Stimulated activated CD4-positive, alpha-beta T cell treated with anti-CD3 and anti-CD28 coated beads, TNF-alpha, amount 100 ng/mL, for 1 hour (primary cell): ENCODE measurements at places on chromosomes 5 and 9.

- DNase-seq, result no peak
These were observed 535.9 kb downstream of the DNAH5 start for GRCh38 chr5:13408616-13409015.

- no peak for DNase-seq
These were observed 58.1 kb downstream of the PIP5K1B start for GRCh38 chr9:68763104-68763503.

- no peak for DNase-seq
These were observed 19.6 kb downstream of the SLC24A2 start for GRCh38 chr9:19769213-19769612.

GRCh38 chr5:75049456-75050351 lies 2.7 kb downstream of the GCNT4 start:
- peak; percentile 37 for DNase-seq

- DNase-seq, result no peak
These were observed 327.4 kb downstream of the SH3GL2 start for GRCh38 chr9:17906176-17906840.

GRCh38 chr5:89064054-89064453 lies 181.1 kb upstream of the MEF2C start:
- DNase-seq, result no peak

DNA sequence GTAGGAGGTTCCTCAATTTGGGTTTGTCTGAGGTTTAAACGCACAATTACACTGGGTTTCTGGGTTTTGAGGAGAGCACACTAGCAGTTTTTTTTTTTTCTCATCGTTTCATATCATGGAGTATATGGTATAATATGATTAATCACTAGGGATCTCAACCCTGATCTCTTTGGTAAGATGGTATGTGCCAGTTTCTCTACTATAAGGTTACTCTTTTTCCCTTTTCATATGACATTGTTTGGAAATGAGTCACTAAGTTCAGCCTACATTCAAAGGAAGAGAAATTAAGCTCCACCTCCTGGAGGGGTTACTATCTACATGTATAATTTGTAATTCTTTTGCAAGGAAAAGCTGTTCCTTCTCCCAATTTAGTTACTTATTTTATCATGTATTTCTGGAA lies 35.2 kb downstream of the MTRR start:
- DNase-seq, result no peak

DNA sequence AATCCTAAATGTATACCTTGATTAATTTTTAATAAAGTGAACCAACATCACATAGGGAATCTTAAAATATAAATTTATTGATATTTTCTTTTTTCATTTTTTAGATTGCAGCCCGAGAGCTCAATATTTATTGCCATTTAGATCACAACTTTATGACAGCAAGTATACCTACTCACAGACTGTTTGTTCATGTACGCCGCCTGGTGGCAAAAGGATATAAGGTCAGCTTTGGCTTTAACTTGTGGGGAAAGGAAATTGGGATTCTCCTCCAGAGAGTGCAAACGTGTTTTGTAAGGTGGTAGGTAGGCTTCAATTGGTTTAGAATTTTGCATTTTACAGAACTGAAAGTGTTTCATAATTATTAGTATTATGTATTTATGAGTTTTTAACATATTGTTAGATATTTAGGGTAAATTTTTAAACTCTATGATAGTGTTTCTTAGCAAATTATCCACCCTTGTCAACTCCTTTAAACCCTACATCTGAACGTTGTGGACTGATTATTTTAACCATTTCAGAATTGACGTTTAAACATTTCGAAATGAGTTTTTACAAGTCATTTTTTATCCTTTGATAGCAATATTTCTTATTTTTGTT lies 17.5 kb upstream of the DHFR start:
- peak; percentile 20 for DNase-seq

DNA sequence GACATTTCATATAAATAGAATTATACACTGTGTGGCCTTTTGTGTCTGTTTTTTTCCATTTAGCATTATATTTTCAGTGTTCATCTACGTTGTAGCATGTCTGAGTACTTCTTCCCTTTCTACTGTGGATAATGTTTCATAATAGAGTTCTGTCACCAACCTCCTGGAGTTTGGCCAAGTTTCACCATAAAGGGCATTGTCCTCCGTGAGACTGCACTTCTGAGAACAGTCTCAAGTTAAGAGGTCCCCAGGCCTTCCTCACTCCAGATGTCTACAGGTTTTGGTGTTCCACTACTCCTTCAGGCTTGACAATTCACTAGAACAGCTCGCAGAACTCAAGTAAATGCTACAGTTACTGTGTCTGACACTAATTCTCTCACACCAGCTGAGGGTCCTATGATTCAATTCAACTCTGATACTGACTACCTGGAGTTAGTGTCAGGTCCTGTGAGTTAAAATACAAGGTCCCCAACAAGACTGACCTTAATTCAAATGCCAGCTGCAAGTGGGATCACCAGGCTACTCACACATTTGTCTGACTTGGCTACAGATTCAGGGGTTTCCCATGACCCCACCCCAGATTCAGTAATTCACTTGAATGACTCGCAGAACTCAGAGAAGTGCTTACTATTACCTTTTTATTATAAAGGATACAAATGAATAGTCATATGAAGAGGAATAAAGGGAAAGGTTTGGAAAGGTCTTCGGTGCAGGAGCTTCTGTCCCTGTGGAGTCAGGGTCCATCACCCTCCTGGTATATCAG lies 31.1 kb downstream of the SLC35A4 start:
- DNase-seq, result no peak

DNA sequence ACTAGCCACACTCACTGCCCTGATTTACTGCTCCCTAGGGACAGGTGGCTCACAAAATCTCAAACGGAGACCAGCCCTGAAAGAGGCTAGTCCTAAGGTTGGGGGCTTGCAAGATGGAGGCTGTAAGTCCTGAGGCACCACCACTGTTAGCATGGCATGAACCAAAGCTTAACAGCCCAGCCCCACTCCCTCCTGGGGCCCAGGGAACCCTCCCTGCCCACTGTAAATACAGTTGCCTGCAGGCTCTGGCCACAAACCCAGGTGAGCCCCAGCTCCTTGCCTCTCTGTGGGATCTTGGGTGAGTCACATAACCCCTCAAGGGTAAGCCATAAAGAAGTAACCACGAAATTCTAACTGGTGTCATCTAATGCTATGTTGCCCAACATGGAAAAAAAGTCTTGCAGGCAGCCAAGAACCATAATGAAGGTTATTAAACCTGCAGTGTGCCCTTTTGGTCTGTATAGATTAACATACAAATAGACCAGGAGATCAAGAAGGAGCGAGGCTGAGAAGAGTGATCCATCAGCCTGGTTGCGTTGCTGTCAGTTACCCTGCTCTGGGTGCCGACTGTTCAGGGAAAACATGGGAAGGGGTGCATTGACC lies 1.7 kb upstream of the POMT1 start:
- DNase-seq, result peak; percentile 28

- no peak for DNase-seq
These were observed 11.6 kb upstream of the PAPPA start for GRCh38 chr9:116141864-116142561.

GRCh38 chr5:141618030-141618803 lies 583 bp downstream of the DIAPH1 start:
- no peak for DNase-seq

DNA sequence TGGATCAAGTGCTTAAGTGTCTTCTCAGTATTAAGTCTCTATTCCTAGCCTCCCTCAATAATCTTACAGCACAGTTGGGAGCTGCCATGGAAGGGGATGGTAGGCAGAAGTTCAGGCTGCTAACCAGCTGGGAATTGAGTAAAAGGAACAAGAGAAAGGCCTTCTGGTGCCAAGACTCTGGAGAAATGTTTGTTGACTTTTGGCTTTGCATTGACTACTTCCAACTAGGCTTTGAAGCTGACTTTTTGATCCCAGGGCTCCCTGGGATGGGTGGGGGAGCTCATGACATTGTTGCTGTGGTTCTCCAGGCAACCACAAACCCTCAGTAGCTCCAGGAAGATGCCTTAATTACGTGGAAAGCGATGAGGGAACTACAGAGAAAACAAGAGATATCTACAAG lies 85.2 kb upstream of the HTR4 start:
- DNase-seq, result no peak

DNA sequence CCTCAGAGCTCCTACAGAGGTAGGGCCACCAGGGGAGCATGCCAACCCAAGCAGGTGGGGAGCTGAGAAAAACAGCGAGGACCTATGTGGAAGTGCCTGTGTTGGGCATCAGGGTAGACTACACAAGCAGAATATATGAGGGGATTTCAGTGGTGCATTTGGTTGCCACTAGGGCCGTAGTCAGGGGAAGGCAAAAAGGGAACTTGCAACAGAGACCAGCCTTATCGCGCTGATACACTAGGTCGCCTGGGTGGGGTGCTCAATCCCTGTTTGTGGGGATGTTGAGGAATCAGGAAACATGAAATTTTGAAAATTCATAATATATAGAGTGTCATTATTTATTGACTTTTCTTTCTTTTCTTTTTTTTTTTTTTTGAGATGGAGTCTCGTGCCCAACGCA lies 370.9 kb upstream of the PRR16 start:
- DNase-seq, result no peak

GRCh38 chr9:33167972-33168461 lies 881 bp upstream of the B4GALT1 start:
- no peak for DNase-seq

DNA sequence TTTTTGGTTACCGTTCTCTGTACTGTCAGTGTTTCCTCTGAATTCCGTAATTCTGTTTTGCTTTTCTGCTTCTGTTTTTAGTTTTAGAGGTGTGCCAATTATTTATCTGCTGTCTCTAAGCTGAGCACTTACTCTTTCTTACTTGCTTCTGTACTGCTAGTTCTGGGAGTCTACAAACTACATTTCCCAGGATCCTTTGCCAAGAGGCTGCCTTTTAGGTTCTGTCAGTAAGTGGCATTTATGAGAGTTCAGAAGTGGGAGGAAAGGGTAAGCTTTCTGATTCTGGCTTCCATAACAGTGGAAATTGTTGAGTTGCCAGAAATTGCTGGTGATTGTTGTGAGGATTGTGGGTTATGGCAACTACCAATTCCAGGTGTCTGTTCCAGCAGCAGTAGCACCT lies 102.4 kb downstream of the OSTF1 start:
- no peak for DNase-seq

DNA sequence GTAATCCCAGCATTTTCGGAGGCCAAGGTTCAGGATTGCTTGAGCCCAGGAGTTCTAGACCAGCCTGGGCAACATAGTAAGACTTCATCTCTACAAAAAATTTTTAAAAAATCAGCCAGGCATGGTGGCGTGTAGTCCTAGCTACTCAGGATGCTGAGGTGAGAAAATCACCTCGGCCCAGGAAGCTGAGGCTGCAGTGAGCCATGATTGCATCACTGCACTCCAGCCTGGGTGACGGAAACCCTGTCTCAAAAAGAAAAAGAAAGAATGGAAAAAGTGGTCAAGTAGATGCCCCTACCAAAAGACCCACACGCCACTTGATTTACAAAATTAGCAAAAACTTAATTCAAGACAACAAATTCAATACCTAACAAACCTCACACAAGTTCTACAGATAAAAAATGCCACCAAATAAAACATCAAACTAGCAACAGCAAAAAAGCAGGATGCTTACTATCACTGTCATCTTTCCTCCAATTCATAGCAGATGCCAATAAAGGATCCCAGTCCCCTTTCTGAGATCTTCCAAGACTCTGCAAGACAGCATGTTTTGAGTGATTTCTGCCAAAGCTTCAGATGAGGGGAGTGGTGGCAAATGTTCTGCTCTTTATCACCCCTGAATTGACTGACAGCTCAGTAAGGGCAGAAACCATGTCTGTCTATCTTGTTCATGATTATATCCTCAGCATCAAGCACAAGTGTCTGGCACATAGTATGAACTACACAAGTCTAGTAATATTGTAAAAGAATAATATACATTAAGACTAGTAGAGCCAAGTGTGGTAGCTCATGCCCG lies 34.2 kb upstream of the TESK1 start:
- DNase-seq, result no peak

DNA sequence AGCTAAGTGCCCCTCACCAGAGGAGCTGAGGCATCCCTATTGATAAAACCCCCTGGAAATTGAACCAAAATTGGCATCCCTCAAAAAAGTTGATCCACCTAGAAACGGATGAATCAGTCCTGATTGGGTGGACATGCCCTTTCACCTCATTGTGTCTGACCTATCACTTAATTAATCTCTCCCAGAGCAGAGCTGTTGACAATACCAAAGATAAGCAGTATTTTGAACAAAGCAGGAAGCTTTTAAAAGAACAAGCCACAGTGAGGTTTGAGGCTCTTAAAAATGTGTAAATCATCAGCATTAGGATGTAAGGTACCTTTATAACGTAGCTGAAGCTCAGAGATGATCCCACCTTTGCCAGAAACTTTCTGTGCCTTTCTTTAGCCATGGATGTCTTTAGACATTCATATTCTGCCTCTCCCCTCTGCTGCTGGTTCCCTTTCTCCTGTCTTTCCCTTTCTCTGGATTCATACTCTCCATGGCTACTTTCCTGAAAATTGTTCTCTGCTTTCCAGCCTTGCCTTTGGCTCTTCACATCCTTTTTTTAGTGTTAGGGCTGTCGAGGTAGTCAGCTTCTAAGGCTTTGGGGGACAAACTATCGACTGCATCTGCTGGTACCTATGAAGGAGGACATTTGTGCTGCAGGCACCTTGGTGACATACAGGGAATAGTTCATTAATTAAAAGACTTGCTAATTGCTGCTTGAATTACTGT lies 7.8 kb upstream of the LHX2 start:
- no peak for DNase-seq

GRCh38 chr9:15271403-15271802 lies 35.6 kb downstream of the TTC39B start:
- no peak for DNase-seq

- DNase-seq, result no peak
These were observed 39.3 kb upstream of the PTGS1 start for GRCh38 chr9:122331523-122331927.

GRCh38 chr5:135399794-135400542 lies 937 bp upstream of the MACROH2A1 start:
- no peak for DNase-seq

DNA sequence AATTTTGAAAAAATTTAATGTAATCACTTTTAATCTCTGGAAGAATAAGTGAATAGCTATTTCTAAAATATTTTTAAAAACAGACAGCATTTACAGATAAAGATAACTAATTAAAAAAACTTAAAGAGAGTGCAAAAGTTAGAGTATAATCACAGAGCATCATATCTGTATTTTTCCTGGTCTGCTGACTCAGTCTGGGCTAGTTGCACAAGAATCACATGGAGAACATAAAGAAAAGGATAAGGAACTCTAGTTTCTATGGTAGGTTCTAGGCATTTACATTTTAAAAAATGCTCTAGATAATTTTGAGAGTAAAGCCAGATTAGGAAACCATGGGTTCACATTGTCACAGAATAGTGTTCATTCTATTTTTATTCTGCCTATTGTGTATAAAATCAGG lies 347.4 kb downstream of the PSAT1 start:
- no peak for DNase-seq
